ENCODE measurements at places on chromosomes 4 and X. TPM values are rescaled to one million over a fixed set of nuclear protein-coding genes. Genes with fewer than 3 reads are reported as not detected.

The TLR6 gene
- 6.1 TPM for total RNA-seq

The ENPEP gene
- 13.2 TPM for total RNA-seq

The MORC4 gene
- 20.7 TPM for total RNA-seq

The TRIML2 gene
- not detected for total RNA-seq

The P2RY10 gene
- total RNA-seq, result 0.59 TPM

The SOX3 gene
- total RNA-seq, result 2.3 TPM
